ENCODE measurements at places on chromosomes 5 and 9. TPM values are rescaled to one million over a fixed set of nuclear protein-coding genes. Genes with fewer than 3 reads are reported as not detected.

MSMP gene
- total RNA-seq: not detected

ECSCR gene
- 13.3 TPM for total RNA-seq

GRCh38 chr5:38069360-38069759 is 189.0 kb upstream of the EGFLAM start:
- H3K27me3 ChIP-seq: no peaks in the 10 kb centered on the region
- no peak for DNase-seq
- H3K4me3 ChIP-seq: no peak overlapping the region

DNA sequence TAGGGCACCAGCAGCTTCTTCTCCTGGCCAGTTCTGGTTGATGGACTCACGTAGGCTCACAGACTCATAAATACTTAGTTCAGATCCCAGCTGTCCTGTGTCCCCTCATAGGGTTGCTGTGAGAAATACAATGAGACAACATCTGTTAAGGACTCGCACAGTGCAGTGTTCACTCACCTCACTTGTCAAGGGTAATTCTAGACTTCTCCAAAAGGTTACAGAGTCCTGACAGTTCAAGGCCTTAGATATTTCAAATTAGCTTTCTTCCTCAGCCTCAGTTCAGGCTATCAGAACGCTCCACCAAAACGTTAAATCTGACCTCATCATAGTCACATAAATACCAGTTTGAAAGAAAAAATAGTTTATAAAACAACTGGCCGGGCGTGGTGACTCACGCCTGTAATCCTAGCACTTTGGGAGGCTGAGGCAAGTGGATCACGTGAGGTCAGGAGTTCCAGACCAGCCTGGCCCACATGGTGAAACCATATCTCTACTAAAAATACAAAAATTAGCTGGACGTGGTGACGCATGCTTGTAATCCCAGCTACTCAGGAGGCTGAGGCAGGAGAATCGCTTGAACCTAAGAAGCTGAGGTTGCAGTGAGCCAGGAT is 106.3 kb downstream of the UGCG start:
- H3K27ac ChIP-seq: no peak overlapping the region
- no peaks in the 10 kb centered on the region for H3K27me3 ChIP-seq
- no peaks in the 10 kb centered on the region for H3K4me1 ChIP-seq
- no peak for DNase-seq
- H3K36me3 ChIP-seq: no peaks in the 10 kb centered on the region

- H3K36me3 ChIP-seq: no peaks in the 10 kb centered on the region
- DNase-seq: peak; percentile 66
- H3K27me3 ChIP-seq: no peaks in the 10 kb centered on the region
- no peaks in the 10 kb centered on the region for H3K4me1 ChIP-seq
- no peak overlapping the region for H3K27ac ChIP-seq
- no peak overlapping the region for H3K4me3 ChIP-seq
Measured at GRCh38 chr5:421901-422300, 21.1 kb upstream of the EXOC3 start.

OBP2B gene
- total RNA-seq: 6.8 TPM

DNA sequence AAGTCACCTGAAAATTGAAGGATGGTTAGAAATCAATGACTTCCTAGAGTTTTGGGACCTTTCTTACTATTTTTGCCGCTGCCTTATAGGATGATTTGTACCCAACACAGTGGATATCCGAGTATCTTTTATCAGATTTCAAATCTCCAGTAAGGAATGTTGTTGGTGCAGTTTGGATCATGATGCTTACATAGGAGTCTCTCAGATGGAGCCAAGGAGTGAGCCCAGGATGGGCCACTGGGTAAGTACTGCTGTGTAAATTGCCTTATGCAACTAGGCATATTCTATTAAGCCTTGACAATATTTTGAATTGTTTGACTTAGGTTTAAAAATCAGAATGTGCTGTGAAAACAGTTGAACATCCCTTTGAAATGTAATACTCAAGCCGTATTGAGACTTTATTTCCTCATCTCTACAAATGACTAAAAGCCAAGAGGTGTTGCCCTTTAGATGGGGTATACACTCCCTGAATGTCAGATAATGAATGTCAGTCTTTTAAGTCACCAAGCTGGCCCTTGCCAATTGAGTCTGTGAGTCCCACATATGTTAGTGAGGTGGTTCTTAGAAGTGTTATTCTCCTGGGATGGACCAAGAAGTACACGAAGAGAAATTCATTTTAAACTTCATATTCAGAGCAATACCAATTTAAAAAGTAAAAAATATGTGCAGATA is 271.8 kb upstream of the CTNND2 start:
- no peaks in the 10 kb centered on the region for H3K27me3 ChIP-seq
- no peak overlapping the region for H3K4me3 ChIP-seq
- H3K36me3 ChIP-seq: no peaks in the 10 kb centered on the region
- H3K27ac ChIP-seq: no peak overlapping the region
- H3K4me1 ChIP-seq: no peaks in the 10 kb centered on the region

HMCN2 gene
- total RNA-seq: 2.0 TPM

FAT2 gene
- 205 TPM for total RNA-seq

GRCh38 chr5:121273833-121274433 is 577.7 kb upstream of the FTMT start:
- H3K36me3 ChIP-seq: no peaks in the 10 kb centered on the region
- no peak overlapping the region for H3K27ac ChIP-seq

GRIA1 gene
- 0.21 TPM for total RNA-seq

GRCh38 chr5:115460472-115460871 is 84.1 kb downstream of the FEM1C start:
- H3K4me3 ChIP-seq: no peak overlapping the region
- no peaks in the 10 kb centered on the region for H3K27me3 ChIP-seq
- peak overlapping the region; percentile 27 for H3K27ac ChIP-seq
- no peak for DNase-seq
- no peaks in the 10 kb centered on the region for H3K36me3 ChIP-seq
- H3K4me1 ChIP-seq: peaks cover 32% of the 10 kb centered on the region

- DNase-seq: no peak
- H3K27me3 ChIP-seq: no peaks in the 10 kb centered on the region
- H3K36me3 ChIP-seq: no peaks in the 10 kb centered on the region
- H3K4me3 ChIP-seq: no peak overlapping the region
Measured at GRCh38 chr5:174271316-174271715, 225.8 kb downstream of the NSG2 start.

DNA sequence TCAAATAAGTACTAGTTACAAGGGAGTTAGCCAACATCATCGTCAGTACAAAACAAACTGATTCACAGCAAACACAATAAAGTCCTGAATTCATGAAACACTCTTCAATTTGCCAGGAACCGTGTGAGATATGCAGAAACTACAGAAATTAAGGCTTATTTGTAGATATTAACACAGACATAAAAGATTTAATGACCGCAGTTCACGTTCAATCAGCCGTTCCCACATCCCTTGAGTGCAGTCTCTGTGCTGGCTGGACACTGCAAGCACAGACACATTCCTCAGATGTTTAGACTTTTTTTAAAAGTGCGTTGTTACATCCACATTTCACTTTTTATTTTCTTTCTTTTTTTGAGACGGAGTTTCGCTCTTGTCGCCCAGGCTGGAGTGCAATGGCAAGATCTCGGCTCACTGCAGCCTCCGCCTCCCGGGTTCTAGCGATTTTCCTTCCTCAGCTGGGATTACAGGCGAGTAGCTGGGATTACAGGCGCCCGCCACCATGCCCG is 566 bp upstream of the CEP78 start:
- H3K4me1 ChIP-seq: peaks cover 17% of the 10 kb centered on the region
- H3K4me3 ChIP-seq: peak overlapping the region; percentile 88
- H3K27me3 ChIP-seq: no peaks in the 10 kb centered on the region
- DNase-seq: no peak
- peak overlapping the region; percentile 42 for H3K27ac ChIP-seq

MACIR gene
- 5.3 TPM for total RNA-seq

STK10 gene
- 29.0 TPM for total RNA-seq

- no peaks in the 10 kb centered on the region for H3K27me3 ChIP-seq
- H3K4me1 ChIP-seq: peaks cover 39% of the 10 kb centered on the region
- H3K36me3 ChIP-seq: no peaks in the 10 kb centered on the region
- peak overlapping the region; percentile 94 for H3K4me3 ChIP-seq
- no peak overlapping the region for H3K27ac ChIP-seq
Measured at GRCh38 chr9:130714586-130715110, 21.1 kb downstream of the EXOSC2 start.

GRCh38 chr5:149633476-149634350 is 52.4 kb downstream of the ARHGEF37 start:
- DNase-seq: peak; percentile 43
- H3K4me3 ChIP-seq: no peak overlapping the region
- H3K4me1 ChIP-seq: peaks cover 39% of the 10 kb centered on the region

DNA sequence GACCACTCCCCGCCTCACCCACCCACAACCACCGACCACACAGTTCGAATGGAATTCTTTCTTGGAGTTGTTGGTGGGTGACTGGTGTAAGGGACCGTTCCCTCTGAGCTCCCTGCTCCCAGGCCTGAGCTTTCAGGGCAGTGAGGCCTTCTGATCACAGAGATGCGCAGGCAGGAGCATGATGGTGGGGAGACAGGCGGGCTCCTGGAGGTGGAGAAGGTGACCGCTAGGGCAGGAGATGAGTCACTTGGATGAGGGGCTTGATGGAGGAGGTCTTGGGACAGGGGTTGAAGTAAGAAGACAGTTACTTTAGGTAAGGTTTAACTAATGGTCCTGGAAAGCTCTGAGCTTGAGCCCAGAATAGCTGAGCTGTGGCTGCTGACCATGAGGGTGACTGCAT is 88.5 kb downstream of the HSPA4 start:
- no peaks in the 10 kb centered on the region for H3K36me3 ChIP-seq
- DNase-seq: no peak
- no peak overlapping the region for H3K27ac ChIP-seq
- H3K27me3 ChIP-seq: no peaks in the 10 kb centered on the region

DNA sequence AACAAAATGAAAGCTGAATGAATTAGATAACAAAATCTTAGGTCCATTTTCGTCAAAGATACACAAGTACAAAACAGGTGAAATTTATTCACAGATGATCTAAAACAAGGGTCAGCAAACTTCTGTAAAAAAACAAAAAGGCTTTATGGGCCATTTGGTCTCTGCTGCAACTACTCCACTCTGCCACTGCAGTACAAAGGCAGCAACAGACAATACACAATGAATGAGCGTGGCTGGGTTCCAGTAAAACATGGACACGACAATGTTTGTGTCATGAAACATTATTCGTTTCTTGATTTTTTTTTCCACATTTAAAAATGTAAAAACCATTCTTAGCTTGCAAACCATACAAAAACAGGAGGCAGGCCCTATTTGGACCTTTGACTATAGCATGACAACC is 71.9 kb downstream of the ECPAS start:
- no peak overlapping the region for H3K4me3 ChIP-seq
- no peak for DNase-seq
- no peaks in the 10 kb centered on the region for H3K4me1 ChIP-seq
- H3K27ac ChIP-seq: no peak overlapping the region
- no peaks in the 10 kb centered on the region for H3K27me3 ChIP-seq

DNA sequence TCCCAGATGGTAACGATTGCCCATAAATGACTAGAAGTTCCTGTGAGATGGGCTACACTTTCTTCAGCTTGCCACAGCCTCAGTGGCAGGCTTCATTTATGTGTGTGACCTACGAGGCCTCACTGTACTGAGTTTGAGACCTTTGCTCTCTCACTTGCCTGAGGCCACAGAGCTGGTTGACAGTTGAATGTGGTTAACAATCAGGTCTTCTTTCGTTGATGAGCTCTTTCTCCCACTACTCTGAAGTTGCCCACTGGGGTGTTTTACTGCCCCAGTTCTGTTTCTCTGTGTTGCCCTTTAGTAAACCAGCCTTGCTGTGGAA is 70.5 kb downstream of the CYFIP2 start:
- H3K4me3 ChIP-seq: no peak overlapping the region
- no peaks in the 10 kb centered on the region for H3K27me3 ChIP-seq
- DNase-seq: no peak
- no peak overlapping the region for H3K27ac ChIP-seq
- H3K4me1 ChIP-seq: no peaks in the 10 kb centered on the region

DNA sequence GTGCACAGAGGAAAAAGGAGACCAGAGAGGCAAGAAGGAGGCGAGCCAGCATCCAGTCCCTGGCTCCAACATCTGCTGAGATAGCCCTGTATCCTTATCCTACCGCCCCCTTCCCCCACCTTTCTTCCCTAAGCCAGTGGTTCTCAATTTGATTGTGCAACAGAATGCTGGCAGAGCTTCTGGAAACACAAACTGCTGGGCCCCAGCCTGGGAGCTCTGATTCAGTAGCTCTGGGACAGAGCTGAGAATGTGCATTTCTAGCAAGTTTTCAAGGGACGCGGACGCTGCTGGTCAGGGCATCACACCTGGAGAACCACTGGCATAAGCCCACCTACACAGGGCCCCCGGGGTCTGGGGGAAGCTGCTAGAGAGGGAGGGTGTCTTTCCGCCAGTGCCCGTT is 21.1 kb downstream of the AK8 start:
- H3K27ac ChIP-seq: peak overlapping the region; percentile 51
- no peak overlapping the region for H3K4me3 ChIP-seq
- DNase-seq: peak; percentile 63
- no peaks in the 10 kb centered on the region for H3K36me3 ChIP-seq
- H3K4me1 ChIP-seq: peaks cover 23% of the 10 kb centered on the region

MVB12B gene
- total RNA-seq: 10.2 TPM

- H3K4me1 ChIP-seq: peaks cover 18% of the 10 kb centered on the region
- H3K27ac ChIP-seq: no peak overlapping the region
- H3K4me3 ChIP-seq: no peak overlapping the region
- H3K36me3 ChIP-seq: no peaks in the 10 kb centered on the region
- no peaks in the 10 kb centered on the region for H3K27me3 ChIP-seq
Measured at GRCh38 chr5:179245031-179245430, 100.2 kb downstream of the ADAMTS2 start.

- no peak overlapping the region for H3K27ac ChIP-seq
- H3K4me3 ChIP-seq: no peak overlapping the region
- no peak for DNase-seq
- no peaks in the 10 kb centered on the region for H3K36me3 ChIP-seq
- H3K27me3 ChIP-seq: no peaks in the 10 kb centered on the region
- peaks cover 14% of the 10 kb centered on the region for H3K4me1 ChIP-seq
Measured at GRCh38 chr5:16854351-16854750, 81.7 kb downstream of the MYO10 start.

- H3K36me3 ChIP-seq: no peaks in the 10 kb centered on the region
- peaks cover 13% of the 10 kb centered on the region for H3K4me1 ChIP-seq
- no peaks in the 10 kb centered on the region for H3K27me3 ChIP-seq
- H3K4me3 ChIP-seq: no peak overlapping the region
- DNase-seq: no peak
- H3K27ac ChIP-seq: no peak overlapping the region
Measured at GRCh38 chr9:38384990-38385848, 7.3 kb upstream of the ALDH1B1 start.

DNA sequence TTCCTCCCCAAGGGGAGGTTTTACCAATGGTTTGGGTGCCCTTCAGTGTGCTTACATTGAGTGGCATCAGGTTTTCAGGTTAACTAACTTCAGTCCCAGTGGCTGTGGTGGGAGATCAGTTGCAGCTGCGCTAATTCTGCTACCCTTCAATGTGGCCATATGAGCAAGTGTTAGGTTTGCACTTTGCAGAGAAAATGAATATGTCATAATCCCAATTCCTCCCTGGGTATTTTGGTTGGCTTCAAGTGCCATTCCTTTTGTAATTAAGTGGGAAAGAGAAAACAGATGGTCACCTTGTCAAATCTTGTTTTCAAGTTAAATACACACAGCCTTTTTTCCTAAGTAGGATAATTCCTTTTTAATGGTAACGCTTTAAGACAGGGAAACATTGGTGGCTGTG is 236.2 kb downstream of the TLE4 start:
- no peak for DNase-seq
- H3K36me3 ChIP-seq: no peaks in the 10 kb centered on the region
- H3K4me1 ChIP-seq: peaks cover 9% of the 10 kb centered on the region
- no peaks in the 10 kb centered on the region for H3K27me3 ChIP-seq

All from suprapubic skin (tissue), 4 donors.